ENCODE measurements at places on chromosomes 3 and 15.

DNA sequence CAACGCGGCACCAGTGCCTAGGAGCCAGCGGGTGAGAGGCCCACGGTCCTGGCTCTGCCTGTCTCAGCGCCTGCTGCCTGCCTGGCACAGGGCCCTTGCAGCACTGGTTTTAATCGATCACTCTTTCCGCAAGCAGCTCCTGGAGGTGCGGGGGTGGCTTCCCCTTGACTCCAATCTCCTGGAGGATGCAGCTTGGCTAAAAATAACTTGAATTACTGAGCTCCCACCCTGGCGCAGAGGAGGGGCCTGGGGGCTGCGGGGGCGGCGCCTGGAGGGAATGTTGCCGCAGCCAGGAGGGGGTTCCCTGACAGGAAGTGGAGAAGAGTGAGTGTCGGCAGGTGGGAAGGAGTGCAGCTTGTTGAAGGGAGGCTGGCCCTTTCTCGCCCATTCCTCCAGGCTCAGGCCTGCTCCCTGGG lies 9.9 kb upstream of the RPL29 start:
- no peak for DNase-seq

- no peak for DNase-seq
Measured at GRCh38 chr15:87572381-87572910, 684.1 kb downstream of the NTRK3 start.

DNA sequence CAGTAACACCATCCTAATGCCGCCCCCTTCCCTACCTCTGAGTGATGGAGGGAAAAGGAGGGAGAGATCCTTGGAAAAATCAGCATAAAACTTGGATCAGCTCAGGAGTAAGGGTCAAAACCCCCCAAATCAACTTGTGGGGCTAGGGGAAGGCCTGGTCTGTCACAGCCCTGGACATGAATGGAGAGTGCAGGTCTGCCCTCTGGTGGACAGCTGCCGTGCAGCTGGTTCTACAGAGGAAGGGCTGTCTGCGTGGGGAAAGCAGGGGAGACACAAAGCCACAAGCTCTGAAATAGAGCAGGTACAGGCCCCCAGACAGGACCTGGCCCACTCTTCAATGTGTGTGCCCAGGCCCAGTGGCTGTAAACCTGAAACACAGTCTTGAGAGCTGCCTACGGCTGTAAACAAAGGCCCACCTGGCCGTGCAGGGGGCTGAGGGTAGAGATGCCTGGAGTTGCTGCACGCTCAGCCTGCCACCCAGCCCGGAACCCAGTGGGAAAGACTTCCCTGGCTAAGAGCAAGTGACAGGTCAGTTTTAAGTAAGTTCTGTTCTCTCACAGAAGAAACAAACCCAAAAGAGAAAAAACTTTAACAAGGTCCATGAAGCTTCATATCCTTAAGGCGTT lies 16.4 kb downstream of the CLK3 start:
- no peak for DNase-seq

- peak; percentile 37 for DNase-seq
Measured at GRCh38 chr3:125231895-125232294, 19.3 kb upstream of the SLC12A8 start.

DNA sequence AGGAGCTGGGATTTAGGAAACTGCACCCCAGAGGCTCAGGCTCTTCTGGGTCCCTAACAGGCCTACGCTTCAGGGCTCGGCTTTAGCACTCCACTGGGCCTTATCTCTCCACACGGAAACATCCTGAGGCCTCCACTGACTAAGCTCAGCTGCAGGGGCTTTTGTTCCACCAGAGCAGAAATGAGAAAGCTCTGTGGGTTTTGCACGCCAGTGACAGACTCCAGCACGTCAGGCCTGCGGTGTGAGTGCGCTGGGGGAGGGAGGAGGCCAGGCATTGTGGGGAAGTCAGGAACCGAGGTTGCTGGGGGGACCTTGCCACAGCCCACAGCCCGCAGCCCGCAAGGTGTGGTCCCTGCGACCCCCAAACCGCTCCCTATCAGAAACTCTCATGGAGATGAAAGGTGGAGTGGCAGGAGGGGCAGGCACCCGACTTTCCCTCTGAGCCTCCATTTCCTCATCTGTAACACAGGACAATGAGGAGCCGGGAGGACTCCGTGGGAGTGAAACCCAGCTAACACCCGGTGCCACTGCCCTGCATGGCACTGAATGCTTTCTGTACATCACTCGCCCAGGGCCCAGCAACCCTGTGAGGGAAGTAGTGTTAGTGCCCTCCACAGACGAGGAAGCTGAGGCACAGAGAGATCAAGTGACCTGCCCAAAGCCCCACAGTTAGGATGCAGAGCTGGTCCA lies 106.5 kb downstream of the TPRA1 start:
- no peak for DNase-seq
